ENCODE measurements at places on chromosomes 5 and 9.
A peak's percentile ranks its signal among the peaks of the same experiment; 100 is the strongest.

GRCh38 chr9:124215368-124215910 is 42.3 kb upstream of the NEK6 start:
- DNase-seq, result no peak

DNA sequence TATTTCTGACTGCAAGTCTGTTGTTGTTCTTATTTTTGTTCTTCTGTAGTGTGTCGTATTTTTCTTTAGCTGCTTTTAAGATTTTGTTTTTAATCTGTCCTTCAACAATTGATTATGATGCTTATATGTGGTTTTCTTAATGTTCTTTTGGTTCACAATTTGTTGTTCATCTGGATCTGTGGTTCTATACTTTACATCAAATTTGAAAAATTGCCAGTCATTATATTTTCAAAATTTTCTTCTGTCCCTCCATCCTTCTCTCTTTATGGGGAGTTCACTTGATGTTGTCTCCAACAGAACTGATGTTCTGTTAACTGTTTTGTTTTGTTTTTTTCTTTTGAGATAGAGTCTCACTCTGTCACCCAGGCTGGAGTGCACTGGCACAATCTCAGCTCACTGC is 378.5 kb upstream of the CD180 start:
- no peak for DNase-seq

DNA sequence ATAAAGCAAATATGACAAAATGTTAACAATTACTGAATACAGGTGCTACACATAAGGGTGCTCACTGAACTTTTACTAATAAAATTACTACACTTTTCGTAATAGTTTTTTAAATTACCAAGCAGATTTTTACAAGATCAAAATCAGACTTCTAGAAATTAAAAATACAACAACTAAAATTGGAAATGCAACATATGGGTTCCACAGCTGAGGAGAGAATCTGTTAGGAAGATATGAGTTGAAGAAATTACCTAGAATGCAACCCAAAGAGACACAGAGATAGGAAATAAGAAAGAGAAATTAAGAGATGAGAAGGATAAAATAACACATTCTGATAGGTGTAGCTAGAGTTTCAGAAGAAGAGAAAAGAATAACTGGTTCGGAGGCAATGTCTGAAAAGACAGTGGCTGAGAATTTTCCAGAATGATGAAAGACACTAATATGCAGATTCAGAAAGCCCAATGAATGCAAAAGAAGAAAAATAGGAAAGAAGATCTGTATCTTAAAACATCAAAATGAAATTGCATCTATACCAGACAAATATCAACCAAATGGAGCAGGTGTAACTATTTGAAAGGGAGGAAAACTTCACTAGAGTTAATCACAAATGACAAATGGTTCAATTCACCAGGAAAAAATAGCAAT is 95.8 kb downstream of the MAPKAP1 start:
- DNase-seq, result no peak

GRCh38 chr5:170108266-170108785 is 2.6 kb downstream of the FOXI1 start:
- no peak for DNase-seq

- DNase-seq, result no peak
Observed at GRCh38 chr9:86714999-86715398, 232.3 kb downstream of the GAS1 start.

- no peak for DNase-seq
Observed at GRCh38 chr5:16265141-16265540, 85.5 kb upstream of the MARCHF11 start.

- DNase-seq, result peak; percentile 72
Observed at GRCh38 chr9:72363908-72364678, 915 bp downstream of the ZFAND5 start.

GRCh38 chr5:173435447-173435846 is 107.2 kb upstream of the STC2 start:
- no peak for DNase-seq

DNA sequence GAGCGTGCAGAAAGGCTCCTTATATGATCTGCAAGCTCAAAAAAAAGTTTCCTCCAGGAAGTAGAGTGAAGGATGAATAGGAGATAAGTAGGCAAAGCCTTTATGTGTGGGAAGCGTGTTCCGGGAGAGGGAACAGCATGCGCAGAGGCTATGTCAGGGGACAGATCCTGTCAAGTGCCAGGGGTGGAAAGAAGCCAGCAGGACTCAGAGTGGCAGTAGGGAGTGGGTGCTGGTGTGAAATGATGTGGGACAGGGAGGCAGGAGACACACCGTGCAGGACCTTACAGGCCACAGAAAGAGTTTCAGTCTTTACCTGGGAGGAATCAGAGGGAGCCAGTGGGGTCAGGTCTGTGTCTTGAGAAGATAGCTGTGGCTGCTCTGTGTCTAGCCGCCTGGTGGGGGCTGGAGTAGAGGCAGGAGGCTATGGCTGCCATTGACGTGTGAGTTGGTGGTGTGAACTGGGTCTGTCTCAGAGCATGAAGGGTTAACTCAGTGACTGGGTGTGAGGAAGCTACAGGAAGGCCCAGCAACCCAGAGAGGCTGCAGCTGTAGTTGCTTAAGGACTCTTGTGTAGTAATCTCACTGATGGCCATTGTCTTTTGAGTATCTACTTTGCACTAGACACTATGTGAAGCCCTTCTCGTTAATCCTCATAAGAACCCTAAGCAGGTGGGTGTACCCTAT is 71.3 kb downstream of the PPARGC1B start:
- DNase-seq, result no peak

GRCh38 chr5:90226433-90227099 is 183.0 kb downstream of the CETN3 start:
- DNase-seq, result no peak

- DNase-seq, result no peak
Observed at GRCh38 chr5:133715216-133715615, 102.9 kb upstream of the FSTL4 start.

- no peak for DNase-seq
Observed at GRCh38 chr9:127277770-127278169, 13.2 kb downstream of the GARNL3 start.

GRCh38 chr5:40483316-40483715 is 196.4 kb upstream of the PTGER4 start:
- DNase-seq, result no peak

DNA sequence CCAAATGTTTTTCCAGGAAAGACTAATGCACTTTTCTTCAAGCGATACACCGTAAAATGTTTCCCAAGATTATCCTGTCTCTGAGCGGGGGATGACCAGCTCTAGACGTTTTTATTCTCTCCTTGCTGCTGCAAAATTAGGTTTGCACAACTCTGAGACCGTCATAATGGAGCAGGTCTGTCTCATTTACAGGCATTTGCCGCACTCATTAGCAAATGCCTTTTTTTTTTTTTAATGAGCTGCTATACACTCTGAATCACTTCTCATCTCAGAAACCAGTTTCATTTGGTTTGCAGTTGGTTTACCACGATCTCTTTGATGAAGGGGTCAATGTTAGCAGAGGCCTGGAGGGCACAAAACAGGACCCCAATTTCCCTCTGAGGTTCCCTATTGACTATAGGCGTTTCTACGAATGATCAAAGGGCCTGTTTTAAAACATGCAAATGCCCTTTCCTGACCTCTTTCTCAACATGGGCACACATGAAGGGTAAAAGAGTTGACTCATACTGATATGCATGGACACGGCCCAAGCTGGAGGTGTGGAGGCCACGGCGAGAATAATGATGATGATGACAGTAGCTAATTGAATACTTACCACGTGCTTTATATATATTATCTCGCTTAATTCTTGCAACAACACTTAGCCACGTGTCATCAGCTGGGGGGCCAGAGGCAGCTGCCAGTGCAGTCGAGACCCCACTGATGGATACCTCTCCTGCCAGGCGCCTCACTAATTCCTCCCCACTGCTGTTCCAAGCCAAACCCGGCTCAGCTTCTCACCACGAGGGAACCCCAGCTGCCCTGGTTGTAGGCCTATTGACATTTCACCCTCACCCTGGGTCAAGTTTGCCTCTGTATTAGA is 89.9 kb upstream of the PTCH1 start:
- no peak for DNase-seq

GRCh38 chr9:91354881-91355280 is 6.8 kb downstream of the AUH start:
- no peak for DNase-seq

DNA sequence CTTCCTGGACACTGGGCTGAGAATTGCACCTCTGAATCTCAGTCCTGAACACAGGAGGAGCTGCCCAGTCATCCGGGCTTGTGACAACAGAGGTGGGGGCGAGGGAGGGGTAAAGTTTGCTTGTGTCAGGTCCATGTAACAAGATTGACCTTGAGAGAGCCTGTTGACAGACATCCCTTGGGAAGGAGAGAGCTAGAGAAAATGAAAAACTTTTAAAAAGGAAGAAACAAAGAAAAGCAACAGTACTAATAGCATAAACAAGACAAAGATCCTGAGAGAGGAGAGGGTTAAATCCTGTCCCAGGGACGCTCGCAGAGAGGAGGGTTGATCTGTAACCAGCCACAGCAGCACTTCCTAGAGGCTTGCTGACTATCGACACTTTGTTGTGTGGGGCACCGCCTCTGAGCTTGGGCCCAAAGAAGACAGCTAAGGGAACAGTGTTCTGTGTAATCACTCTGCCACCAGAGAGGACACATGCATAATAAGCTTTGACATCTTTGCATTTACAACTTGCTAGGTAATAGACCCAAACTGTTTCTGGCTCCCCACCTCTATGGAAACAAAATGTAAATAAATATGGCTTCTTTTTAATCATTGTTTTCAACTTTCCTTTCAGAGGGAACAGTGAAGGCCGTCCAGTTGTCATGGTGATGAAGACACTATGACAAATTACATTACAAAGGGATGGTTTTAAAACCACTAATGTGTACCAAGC is 363.7 kb downstream of the CSNK1G3 start:
- no peak for DNase-seq

DNA sequence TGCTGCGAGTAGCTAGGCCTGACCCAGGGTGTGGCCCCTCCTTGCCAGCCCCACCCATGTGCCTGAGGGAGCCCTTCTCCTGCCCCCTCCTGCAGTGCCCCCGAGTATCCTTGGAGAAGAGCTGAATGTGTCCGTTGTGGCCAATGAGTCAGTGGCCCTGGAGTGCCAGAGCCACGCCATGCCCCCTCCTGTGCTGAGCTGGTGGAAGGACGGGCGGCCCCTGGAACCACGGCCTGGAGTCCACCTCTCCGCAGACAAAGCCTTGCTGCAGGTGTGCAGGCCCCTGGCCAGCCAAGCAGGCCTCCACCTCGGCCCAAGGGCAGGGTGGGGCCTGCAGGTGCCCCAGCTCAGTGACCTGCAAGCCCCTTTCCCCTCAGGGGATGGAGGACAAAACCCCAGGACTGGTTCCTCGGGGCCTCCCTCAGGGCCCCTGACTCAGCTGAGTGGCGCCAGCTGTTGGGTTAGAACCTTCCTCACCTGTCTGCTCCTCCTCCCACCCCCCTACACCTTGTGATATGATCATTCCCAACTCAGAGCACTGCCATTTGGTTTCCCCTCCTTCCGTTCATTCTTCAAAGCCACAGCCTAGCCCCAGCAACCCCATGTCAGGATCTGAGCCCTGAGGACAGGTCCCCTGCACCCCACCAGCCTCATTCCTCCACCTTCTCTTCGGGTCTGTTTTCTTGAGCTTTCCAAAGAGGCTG is 80.0 kb upstream of the ASS1 start:
- DNase-seq, result no peak

GRCh38 chr5:167837127-167837526 is 454.3 kb upstream of the WWC1 start:
- DNase-seq, result no peak

DNA sequence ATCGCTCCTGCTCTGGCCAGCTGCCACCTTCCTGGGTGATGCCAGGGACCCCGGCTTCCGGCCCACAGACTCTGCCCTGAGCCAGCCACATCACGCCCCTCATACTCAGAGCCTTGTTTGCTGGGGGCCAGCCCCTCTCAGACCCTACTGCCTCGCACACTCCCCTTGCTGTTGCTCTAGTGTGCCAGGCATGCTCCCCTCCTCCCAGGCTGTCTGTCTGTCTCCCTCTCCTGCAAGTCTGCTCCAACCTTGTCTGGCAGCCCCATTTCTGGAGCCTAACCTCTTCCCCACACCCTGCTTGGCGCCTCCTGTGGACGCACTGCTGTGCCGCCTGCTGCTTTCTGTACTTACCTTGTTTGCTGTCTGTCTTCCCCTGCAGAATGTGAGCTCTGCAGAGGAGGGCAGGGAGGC is 184.7 kb downstream of the HSPA4 start:
- DNase-seq, result no peak

DNA sequence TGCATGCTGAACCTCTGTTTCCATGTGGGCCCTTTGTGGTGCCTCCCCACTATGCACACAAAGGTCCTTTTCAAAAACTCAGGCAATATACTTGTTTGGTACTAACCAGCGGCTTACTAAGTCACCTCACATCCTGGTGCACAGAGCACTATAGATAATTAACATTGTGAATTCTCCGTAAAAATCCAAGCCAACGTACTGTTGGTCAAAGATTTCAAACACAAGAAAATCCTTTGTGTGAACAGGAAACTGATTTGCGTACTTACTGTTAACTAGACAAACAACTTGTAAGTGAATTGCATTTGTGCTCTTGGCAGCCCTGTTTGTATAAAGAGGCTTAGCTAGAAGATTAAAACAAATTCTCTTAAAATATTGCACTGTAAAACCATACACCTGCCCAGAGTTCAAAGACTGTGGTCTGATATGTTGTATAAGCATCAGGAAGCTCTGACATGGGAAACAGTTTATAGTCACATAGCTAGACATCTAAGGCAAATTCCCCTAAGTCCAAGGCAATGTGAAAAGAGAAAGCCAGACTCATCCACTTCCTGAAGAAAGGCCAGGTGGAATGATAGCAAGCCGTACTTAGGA is 125.0 kb upstream of the SLC12A2 start:
- DNase-seq, result no peak

DNA sequence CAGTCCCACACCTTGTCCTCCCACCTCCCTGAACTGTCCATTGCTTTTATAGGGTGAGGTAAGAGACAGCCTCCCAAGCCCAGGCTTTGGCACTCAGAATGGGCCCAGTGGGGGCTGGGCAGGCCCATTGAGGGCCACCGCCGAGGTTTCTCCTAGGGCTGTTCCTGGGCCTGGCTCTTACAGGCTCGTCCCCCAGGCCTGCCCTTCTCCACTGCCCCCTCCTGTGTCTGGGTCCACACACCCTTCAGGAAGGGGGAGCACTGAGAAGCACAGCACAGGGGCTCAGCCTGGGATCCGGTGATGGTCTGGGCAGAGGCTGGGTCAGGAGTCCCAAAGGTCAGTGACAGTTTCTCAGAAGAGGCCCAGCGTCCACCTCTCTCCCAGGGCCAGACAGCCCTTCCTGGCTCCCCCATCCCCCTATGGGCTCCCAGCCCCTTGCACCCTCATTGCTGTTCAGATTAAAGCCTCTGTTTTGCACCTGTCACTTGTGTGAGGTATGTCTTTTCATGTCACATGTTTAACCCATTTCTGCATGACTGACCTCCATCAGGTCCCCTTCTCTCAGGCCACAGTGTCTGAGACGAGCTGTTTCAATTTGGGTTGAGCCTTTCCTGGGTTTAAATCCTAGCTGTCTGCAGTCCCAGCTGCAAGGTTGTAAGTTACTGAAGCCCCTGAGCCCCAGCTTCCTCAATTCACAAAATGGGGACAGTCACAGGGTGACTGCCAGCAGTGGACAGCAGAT is 29.4 kb downstream of the IER5L start:
- no peak for DNase-seq

Measured in stimulated activated CD4-positive, alpha-beta T cell treated with anti-CD3 and anti-CD28 coated beads, Interleukin-4, amount 100 ng/mL, for 4 hours (primary cell).